ENCODE measurements at places on chromosomes 1 and 21. TPM values are rescaled to one million over a fixed set of nuclear protein-coding genes. Genes with fewer than 3 reads are reported as not detected.
A peak's percentile ranks its signal among the peaks of the same experiment; 100 is the strongest.

DNA sequence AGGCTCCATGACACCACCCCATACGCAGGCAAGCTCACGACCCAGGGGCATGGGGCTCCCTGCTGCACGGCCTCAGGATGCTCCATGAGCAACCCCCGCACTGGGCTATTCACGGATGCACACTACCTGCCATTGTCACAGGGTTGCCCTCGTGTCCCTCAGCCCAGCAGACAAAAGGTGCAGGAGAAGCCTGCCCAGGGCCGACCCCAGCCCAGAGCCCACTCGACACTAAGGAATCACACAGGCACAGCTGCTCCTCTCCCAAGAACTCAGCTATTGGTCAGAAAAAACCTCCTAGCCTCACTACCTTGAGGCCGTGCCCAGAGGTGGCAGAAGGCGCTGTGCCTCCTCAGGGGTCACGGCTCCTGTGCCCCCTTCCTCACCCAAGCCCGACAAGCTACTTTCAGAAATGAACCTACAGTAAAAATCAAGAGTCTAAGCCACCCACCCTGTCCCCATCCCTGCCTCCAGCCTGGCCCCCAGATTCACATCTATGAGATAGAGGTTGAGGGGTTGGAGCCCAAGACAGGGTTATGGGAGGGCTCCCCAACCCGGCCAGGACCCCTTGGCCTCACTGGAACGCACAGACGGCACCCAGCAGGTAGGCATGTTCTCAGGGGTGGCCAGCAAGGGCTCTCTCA, 6.4 kb upstream of the SPATC1L start:
- H3K4me1 ChIP-seq: no peaks in the 10 kb centered on the region
- DNase-seq: no peak
- no peak overlapping the region for H3K27ac ChIP-seq
- H3K36me3 ChIP-seq: peaks cover 16% of the 10 kb centered on the region

- no peaks in the 10 kb centered on the region for H3K4me1 ChIP-seq
- H3K36me3 ChIP-seq: no peaks in the 10 kb centered on the region
- no peak overlapping the region for H3K4me3 ChIP-seq
- no peak overlapping the region for H3K27ac ChIP-seq
- DNase-seq: no peak
- H3K27me3 ChIP-seq: no peaks in the 10 kb centered on the region
Measured at GRCh38 chr1:20474333-20474975, 11.6 kb downstream of the CAMK2N1 start.

Gene LAMC2
- total RNA-seq: 24.3 TPM

Gene GPR153
- 3.2 TPM for total RNA-seq

- H3K4me1 ChIP-seq: peaks cover 11% of the 10 kb centered on the region
- no peaks in the 10 kb centered on the region for H3K27me3 ChIP-seq
- no peaks in the 10 kb centered on the region for H3K36me3 ChIP-seq
- no peak overlapping the region for H3K4me3 ChIP-seq
- H3K27ac ChIP-seq: no peak overlapping the region
- no peak for DNase-seq
Measured at GRCh38 chr21:45443595-45444181, 38.7 kb downstream of the COL18A1 start.

GRCh38 chr1:6246497-6247467, 2.8 kb downstream of the HES3 start:
- H3K27ac ChIP-seq: no peak overlapping the region
- H3K27me3 ChIP-seq: peaks cover 31% of the 10 kb centered on the region

GRCh38 chr1:45325851-45326506, 716 bp upstream of the HPDL start:
- no peaks in the 10 kb centered on the region for H3K27me3 ChIP-seq
- H3K4me1 ChIP-seq: peaks cover 22% of the 10 kb centered on the region
- peak; percentile 75 for DNase-seq
- no peaks in the 10 kb centered on the region for H3K36me3 ChIP-seq

DNA sequence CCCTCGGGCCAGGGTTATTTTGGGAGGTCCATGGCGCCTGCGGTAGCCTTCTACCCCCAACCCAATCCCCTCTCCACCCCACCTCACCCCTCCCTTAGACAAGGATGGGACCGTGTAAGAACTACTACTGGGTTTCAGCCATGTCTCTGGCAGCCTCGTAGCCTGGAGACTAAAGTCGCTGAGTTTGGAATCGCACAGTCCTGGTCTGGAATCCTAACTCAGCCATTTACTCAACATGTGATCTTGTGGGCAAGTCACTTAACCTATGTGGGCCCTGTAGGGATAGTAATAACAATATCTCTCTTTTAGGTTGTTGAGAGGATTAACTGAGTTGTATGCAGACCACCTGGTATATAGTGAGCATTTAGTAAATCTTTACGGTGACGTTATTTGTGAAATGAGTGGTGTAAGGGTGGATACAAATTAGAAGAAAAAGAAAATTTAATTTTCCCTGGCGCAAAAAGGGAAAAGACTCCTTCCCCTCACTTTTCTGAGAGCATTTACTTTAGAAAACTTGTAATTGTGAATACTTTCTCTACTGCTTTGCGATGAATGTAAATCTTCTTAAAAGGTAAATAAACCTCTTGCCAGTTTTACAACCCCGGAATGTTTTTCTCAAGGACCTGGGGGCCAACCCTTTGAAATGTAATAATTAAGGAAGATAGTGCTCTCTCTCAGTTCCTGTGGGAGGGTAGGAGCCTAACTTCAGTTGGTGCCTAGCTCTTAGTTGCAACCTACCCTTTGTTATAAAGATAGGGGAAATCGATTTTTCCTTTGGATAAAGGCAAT, 615 bp upstream of the MRPS15 start:
- peak overlapping the region; percentile 98 for H3K27ac ChIP-seq
- H3K27me3 ChIP-seq: no peaks in the 10 kb centered on the region
- no peak for DNase-seq
- peaks cover 17% of the 10 kb centered on the region for H3K4me1 ChIP-seq
- H3K36me3 ChIP-seq: peaks cover 15% of the 10 kb centered on the region
